HuH-7.5 (cell line): ENCODE measurements at places on chromosomes 3 and 15.
A peak's percentile ranks its signal among the peaks of the same experiment; 100 is the strongest.

- DNase-seq = peak; percentile 26
These were observed 21.6 kb downstream of the REC114 start for GRCh38 chr15:73464602-73465001.

GRCh38 chr15:62326460-62327011 lies 161.5 kb upstream of the C2CD4B start:
- peak; percentile 36 for DNase-seq

GRCh38 chr3:128322030-128323022 lies 144.4 kb downstream of the DNAJB8 start:
- no peak for DNase-seq

DNA sequence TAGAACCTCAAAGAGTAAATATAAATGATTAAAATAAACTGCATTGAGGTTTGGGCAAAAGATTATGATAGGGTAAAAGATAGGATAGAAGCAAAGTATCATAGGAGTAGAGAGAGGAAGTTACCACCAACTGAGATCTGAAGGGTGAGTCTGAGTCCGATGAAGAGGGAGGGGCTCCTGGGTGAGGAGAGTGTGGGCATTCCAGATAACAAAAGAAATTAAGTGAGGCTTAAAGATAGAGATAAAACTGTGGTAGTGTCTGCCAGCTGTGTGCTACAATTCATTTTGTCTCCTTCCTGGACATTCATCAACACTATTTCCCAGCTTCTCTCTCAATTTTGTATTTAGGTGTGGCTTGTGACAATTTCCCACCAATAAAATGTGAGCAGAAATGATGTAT lies 343.0 kb upstream of the PLSCR5 start:
- DNase-seq = no peak

DNA sequence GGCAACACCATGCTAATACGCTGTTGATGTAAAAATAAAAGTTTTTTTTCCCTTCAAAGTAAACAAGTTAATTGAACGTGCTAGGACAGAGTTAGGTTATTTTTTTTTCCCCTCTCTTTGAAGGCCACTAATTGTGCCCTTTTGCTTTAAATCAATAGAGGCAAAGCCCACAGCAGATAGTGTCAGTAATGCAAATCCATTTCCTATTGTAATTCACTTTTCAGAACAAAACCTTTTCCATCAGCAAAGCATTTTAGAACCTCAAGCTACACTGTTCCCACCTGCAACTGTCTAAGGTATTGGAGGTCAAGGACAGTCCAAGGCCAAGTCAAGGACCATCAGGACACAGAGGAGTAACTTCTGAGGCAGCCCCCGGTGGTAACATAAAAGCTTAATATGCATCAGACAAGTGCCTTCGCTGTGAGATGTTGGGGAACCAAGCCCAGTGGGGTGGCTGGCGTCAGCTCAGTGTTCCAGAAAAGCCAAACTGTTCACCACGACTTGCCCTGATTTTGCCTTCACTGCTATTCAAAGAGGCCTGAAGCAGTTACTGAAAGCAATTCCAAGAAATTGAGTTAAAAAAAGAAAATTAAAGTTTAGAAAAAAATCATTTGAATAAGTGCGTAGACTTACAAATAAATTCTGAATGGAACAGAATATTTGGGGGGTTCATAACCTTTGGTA lies 65.8 kb upstream of the ICE2 start:
- DNase-seq = no peak

GRCh38 chr3:145519398-145520047 lies 641.5 kb downstream of the PLOD2 start:
- DNase-seq = no peak

DNA sequence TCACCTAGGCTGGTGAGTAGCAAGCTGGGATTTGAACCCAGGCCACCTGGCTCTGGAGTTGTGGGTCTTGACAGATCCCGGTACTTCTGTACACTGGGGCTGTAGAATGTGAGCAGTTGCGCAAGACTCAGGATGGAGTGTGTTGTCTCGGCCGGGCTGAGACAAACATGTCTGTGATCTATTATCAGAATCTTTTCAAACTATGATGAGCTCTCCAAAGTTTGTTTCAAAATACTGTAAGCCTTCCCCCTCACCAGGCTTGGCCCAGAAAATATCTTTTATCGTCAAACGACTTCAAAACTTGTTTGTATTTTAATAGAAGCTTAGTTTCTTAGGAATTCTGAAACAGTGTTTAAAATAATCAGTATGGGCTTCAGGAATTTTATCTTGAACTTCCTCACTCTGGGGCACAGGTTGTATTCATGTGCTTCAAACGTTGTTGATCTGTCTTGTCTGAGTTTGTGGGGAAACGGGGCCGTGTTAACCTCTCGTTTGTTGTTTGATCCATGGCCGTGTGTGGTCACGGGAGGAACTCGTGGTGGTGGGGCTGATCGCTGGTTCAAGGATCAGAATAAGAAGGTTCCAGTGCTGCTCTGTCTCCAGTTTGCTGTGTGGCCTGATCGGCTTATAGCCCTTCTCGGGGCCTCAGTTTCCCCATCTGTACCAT lies 40.3 kb upstream of the TFRC start:
- no peak for DNase-seq

- DNase-seq = no peak
These were observed 47.8 kb downstream of the ZNF621 start for GRCh38 chr3:40572588-40572987.

DNA sequence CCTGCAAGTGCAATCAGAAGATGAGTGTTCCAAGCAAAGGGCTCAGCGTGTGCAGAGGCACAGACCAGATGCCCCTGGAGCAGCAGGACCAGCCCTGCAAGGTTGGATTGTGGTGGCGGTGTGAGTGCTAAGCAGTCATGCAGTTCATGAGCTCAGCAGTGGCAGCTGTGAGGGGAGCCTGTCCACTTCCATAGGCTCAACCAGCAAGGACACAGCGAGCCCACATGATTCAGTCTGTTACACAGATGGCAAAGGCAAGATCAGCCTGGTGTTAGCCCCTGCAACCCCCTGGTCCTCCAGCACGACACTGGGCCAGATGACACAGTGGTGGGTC lies 95.9 kb upstream of the PRR23E start:
- no peak for DNase-seq

DNA sequence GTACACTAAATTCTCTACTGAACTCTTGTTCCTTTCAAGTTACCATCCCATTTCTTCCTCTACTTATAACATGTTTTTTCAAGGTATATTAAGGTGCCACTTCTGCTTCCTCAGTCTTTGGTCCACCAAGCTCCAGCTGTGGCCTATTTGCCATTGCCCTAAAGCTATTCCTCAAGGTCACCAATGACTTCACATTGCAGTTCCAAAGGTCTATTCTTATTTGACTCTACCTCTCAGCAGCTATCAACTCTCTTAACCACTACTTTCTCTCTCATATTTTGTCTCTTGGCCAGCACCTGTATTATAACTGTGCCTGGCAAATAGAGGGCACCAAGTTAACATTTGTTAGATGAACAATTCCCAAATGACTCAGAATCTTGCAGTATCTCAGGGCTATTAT lies 354.7 kb downstream of the PLCL2 start:
- no peak for DNase-seq

GRCh38 chr3:153357436-153357835 lies 195.4 kb downstream of the RAP2B start:
- DNase-seq = no peak

DNA sequence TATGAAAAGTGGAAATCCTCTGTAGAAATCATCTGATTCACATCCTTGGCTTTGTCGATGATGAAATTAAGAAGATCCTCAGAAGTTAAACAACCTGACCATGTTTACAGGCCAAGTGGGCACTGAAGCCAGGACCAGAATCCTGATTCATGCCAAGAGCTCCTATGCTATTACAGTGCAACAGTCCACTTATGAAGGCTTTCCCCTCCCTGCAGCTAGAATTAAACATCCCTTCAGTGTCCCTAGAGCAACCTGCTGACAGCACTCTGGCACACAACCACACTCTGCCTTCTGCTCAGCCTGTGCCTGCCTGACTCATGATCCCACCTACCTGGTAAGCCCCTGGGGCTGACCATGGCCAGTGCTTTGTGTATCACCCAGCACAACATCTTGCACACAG lies 33.8 kb downstream of the TXNRD3 start:
- no peak for DNase-seq

GRCh38 chr3:46946416-46946815 lies 30.1 kb downstream of the CCDC12 start:
- DNase-seq = no peak

DNA sequence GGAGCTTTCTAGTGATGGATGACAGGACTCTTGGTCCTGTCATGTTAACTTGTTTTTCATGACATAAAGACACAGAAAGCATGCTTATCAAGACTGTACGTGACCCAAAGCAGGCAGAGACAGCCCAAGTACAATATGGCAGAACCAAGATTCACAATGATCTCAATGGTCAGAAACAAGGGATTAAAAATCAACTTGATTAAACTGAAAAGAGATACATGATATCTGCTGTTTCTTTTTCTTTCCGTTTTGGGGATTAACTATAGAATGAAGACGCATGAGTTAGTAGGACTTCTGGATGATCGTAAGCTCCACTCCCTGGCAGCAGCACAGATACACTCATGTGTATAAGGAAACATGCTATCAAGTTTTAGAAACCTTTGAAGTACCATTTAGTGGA lies 98.4 kb upstream of the MYZAP start:
- no peak for DNase-seq

GRCh38 chr3:152104847-152105415 lies 163.8 kb upstream of the MBNL1 start:
- DNase-seq = no peak

DNA sequence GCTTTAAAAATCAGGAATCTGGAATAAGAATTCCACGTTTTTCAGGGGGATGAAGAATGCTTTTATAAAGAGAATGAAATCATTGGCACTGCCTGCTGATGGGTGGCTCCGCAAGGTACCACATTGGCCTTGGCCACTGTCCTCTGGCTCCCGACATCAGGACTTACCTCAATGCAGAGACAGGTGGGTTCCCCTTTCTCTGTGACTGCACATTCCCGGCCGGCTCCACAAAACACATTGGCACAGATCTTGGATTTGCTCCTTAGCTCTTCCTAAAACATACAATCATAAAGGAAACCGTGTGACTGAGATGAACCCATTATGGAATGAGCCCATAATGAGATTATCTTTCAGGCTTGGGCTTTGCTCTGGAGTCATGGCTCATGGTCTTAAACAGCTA lies 35.0 kb downstream of the FSTL1 start:
- no peak for DNase-seq

GRCh38 chr3:54307566-54308180 lies 185.3 kb downstream of the CACNA2D3 start:
- no peak for DNase-seq

GRCh38 chr15:97966924-97967620 lies 6.6 kb downstream of the ARRDC4 start:
- DNase-seq = no peak

GRCh38 chr3:188197388-188197847 lies 43.5 kb downstream of the LPP start:
- DNase-seq = no peak

DNA sequence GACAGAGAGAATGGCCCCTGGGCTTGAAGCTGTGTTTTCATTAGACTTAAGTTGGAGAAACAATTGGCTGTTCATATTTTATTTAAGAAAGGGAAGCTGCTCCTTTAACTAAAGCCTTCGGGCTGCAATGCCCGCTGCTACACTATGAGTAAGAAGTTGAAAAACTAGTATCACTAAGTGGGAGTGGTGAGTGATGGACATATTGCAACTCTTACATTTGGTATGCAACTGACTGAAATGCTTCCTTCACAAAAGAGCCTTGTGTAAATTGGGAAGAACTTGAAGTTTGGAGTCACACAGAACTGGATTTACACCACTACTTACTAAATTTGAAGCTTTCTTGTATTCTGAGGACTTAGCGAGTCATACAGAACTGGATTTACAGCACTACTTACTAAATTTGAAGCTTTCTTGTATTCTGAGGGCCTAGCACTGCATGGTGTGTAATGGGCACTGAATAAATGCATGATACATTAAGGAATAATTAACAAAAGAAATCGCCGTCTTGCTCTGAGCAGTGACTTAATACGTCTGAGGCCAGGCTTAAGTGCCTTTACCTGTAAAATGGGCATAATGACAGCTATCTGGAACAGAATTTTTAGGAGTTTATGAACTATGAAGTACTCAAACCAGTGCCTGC lies 149.5 kb downstream of the RYR3 start:
- no peak for DNase-seq

DNA sequence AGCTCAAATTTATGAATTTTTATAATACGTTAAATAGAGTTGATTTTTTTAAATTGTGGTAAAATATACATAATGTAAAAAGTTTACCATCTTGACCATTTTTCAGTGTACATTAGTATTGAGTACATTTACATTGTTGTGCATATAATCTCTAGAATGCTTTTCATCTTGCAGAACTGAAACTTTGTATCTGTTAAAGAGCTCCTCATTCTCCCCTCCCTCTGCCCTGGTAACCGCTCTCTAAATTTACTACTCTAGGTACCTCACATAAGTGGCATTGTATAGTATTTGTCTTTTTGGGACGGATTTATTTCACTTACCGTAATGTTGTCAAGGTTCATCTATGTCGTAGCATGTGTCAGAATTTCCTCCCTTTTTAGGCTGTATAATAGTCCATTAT lies 13.6 kb downstream of the TBC1D23 start:
- DNase-seq = no peak

DNA sequence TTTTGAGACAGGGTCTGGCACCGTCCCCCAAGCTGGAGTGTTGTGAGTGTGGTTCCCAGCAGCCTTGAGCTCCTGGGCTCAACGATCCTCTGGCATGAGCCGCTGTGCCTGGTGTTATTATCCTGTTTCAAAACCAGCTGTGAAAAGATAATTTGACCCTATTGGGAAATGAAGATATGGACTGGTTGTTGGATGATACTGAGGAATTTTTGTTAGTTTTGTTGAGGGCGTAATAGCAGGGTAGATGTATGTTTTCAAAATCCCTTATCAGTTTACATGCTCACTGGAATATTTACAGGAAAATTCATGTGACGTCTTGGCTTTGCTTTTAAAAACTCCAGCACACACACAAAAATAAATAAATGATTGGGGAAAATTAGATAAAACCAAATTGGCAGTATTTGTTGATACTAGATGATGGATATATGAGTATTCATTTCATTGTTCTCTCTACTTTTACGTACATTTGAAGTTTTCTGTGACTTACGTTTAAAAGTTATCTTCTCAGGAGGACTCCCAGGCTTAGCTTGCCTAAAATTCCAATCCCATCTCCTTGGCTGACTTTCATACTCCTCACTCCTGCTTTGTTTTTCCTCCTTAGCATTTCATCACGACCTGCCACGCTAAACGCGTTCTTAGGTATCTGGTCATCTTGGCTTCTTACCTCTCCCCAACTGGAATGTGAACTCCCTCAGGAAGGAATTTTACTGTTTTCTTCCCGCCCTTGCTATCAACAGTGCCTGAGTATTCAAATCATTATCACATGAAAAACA lies 56.8 kb upstream of the TFRC start:
- no peak for DNase-seq

- no peak for DNase-seq
These were observed 5.6 kb downstream of the WDR82 start for GRCh38 chr3:52272831-52273230.

- no peak for DNase-seq
These were observed 66.8 kb upstream of the ADAMTSL3 start for GRCh38 chr15:83587091-83587490.
